ENCODE measurements at places on chromosomes 5 and 9. TPM values are rescaled to one million over a fixed set of nuclear protein-coding genes. Genes with fewer than 3 reads are reported as not detected.

GRCh38 chr9:84478996-84479395 lies 138.4 kb upstream of the SLC28A3 start:
- DNase-seq: no peak

DNA sequence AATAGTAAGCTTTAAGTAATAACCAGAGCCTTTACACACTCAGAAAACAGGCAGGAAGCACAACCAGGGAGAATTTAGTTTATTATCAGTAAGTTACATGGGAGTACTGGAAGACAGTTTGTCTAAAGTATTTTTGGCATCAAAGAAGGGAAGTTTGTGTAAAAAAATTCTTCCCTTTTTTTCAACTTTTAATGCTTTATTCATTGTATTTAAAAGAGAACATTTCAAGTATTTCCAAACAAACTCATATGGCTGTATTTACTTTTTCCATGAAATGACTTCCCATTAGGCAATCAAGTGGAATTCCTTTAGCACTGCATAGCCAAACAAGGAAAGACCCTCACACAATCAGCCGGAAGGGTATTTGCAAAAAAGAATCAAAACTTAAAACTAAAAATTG lies 26.7 kb downstream of the RNF145 start:
- no peak for DNase-seq

GRCh38 chr9:98873951-98874371 lies 66.5 kb downstream of the GALNT12 start:
- DNase-seq: no peak

DNA sequence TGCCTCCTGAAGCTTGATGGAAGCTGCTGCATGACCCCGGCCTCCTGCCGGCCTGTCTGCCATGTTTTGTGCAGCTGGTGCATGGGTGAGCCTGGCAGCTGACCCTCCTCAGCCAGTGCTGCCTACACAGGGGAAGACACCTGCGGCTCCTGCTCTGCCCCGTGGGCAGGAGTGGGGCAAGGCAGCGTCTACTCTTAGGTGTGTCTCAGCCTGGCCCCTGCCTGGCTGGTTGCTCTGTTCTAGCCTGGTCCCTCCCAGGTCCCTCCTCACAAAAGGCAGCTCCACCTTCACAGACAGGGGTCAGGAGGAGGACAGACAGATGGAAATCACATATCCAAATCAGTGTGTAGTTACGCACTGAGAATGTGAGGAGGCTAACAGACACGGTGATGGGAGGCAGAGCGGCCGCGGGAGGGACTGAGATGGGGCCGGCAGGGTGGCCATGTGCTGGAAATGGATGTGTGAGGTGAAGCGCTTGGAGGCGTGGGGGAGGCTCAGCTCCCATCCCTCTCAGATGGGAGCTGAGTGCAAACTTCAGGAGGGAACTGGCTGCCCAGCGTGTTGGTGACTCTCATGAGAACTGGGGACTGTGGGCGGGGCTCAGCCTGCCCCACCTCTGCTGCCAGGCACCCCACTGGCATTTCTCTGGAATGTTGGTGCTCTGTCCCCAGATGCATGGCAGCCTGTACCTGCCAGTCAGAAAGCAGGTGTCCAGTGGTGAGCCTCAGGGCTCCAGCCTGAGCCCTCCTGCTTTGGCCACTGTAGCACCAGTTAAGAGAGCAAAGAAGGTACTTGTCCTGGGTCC lies 43.4 kb downstream of the PPARGC1B start:
- DNase-seq: no peak

Gene GABRA6
- not detected for polyA plus RNA-seq

- no peak for DNase-seq
These were observed 53.6 kb upstream of the SLC1A3 start for GRCh38 chr5:36552651-36553393.

DNA sequence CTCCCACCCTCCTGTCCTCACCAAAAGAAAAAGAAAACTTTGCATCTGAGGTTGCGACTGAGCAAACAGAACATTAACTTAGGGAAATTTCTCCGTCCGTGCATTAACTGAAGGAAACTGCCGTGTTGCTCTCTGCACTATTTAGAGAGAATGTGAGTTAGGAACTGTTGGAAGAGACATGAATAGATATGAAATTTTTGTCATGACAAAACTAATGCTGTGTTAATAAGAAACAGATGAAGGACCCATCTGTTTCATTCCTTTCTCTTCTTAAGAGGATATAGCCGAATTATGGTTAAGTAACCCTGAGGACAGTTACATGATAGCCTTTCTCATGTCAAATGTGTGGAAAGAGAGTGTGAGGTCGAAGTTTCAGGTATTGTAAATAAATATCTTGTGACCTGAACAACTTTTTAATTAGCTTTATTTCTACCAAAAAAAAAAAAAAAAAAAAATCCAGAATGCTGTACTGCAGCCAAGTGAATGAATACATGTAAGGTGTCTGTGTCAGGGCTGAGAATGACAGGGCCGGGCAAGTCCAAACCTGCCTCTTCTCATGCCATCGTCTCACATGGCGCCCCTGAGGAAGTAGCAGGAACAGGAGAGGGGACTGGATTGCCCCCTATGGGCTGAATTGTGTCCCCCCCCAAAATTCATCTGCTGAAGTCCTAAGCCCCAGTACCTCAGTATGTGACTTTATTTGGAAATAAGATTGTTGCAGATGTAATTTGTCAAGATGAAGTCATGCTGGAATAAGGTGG lies 35.6 kb upstream of the ANKRD33B start:
- DNase-seq: no peak

GRCh38 chr5:154706416-154706815 lies 48.8 kb upstream of the LARP1 start:
- no peak for DNase-seq

Gene PCDHGB7
- polyA plus RNA-seq: 12.4 TPM

DNA sequence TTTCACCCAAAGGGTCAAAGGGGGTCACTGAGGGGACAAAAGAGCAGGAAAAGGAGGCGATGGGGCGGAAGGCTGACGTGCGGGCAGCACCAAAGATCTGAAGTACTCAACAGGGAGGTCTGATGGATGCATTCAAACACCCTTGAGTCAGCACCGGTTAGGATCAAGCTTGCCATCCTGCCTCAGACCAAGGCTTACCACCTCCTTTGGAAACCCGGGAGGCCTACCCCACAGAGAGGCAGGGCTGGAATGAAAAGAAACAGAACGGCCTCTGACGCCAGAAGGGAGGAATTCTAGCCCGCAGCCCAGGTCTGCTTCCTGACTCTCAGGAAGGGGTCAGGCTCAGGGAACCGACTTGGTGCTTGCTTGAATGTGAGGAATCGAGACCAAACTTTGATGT lies 125.6 kb downstream of the PAPPA start:
- no peak for DNase-seq

Gene STXBP1
- 26.3 TPM for polyA plus RNA-seq

Gene STC2
- polyA plus RNA-seq: 1.6 TPM

DNA sequence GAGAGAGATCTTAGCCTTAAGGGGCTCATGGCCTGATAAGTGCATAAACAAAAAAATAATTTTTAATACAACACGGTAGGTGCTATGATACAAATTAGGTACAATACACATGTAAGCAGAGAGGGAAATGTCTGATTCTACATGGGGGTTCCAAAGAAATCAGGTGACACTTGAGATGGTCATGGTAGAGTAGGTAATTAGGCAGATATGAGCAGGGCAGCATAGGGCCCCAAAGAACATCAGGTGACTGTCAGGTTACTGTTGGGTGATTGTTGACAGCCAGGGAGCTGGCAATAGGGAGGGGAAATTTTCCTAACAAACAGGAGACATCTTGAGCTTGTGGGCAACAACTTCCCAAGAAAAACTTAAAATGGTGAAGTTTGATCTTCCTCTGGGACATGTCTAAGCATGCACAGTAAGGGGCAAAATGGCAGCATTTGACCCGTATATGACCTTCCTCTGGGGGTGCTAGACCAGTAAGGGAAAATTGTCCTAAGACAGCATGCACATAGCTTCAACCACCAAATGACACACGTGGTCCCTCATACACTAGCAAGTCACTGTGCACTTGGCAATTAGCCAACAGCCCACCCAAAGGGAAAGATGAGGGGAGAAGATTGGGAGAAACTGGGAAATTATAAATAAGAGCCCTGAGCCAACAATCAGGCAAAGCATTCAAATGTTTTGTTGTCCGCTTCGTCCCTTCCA lies 37.3 kb upstream of the TENT4A start:
- no peak for DNase-seq

DNA sequence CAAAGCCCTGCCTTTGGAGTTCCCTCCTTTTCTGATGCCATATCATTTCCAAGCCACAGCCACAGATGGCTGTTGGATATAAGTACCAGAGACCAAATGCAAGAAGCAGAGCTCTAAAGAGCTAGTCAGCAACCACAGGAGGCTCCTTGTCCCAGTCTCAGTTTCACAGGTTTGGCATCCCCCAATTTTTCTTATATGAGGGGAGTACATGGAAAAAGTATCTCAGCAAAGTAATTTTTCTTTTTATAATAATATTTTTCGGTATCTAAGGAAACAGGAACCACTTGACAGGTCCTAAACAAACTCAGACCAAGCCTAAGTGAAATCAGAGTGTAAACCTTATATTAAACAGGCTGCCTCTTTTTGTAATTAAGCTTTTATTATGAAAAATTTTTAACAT lies 20.1 kb downstream of the GZMK start:
- no peak for DNase-seq

DNA sequence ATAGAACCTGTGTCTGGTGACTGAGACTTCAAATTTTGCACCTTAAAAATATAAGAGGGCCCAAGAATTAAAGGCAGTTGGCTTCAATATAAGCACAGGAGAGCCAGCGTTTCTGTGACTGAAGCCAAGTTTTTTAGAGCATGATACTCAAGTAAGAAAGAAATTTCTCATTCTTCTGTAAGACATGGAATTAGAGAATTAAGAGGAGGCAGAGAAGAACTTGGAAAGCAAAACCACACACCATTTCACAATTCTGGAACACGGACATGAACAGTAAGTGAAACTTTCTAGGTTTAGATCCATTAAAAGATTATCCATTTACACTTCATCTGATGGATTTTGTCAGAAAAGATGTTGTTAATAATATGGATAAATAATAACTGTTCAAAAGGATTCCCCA lies 8.9 kb upstream of the AGXT2 start:
- DNase-seq: no peak

DNA sequence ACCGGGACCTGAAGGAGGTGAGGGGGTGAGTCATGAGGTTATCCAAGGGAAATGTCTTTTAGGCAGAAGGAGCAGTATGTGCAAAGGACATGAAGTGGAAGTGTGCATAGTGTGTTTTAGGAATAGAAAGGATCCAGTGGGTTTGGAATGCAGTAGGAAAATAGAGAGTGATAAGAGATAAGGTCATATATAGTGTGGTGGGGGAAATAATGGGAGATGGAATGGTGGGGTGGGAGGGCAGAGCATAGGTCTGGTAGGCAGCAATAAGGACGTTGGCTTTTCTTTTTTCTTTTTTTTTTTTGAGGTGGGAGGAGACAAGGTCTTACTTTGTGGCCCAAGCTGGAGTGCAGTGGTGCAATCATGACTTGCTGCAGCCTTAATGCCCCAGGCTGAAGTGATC lies 17.8 kb downstream of the SNX24 start:
- no peak for DNase-seq

Gene PCDHA8
- 0.06 TPM for polyA plus RNA-seq

GRCh38 chr5:132787076-132787475 lies 10.0 kb upstream of the SEPTIN8 start:
- DNase-seq: no peak

DNA sequence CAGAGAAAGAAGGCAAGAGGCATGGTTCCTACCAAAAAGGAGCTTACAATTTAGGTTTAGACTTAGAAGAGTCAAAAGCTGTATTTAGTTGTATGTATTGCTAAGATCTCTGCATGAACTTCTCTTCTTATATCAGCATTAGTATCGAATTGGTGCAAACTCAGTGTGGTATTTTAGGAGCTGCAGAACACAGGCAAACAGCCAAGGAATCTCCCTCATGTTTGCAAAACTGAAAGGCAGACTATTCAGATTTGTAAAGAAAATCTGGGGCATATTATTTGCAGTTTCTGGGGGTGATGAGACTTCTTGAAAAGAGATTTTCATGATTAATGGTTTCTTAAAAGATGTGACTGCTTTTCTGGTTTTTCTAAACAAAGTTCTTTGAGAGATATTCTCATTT lies 252.7 kb downstream of the CEMIP2 start:
- DNase-seq: no peak

Gene TSSK1B
- not detected for polyA plus RNA-seq

DNA sequence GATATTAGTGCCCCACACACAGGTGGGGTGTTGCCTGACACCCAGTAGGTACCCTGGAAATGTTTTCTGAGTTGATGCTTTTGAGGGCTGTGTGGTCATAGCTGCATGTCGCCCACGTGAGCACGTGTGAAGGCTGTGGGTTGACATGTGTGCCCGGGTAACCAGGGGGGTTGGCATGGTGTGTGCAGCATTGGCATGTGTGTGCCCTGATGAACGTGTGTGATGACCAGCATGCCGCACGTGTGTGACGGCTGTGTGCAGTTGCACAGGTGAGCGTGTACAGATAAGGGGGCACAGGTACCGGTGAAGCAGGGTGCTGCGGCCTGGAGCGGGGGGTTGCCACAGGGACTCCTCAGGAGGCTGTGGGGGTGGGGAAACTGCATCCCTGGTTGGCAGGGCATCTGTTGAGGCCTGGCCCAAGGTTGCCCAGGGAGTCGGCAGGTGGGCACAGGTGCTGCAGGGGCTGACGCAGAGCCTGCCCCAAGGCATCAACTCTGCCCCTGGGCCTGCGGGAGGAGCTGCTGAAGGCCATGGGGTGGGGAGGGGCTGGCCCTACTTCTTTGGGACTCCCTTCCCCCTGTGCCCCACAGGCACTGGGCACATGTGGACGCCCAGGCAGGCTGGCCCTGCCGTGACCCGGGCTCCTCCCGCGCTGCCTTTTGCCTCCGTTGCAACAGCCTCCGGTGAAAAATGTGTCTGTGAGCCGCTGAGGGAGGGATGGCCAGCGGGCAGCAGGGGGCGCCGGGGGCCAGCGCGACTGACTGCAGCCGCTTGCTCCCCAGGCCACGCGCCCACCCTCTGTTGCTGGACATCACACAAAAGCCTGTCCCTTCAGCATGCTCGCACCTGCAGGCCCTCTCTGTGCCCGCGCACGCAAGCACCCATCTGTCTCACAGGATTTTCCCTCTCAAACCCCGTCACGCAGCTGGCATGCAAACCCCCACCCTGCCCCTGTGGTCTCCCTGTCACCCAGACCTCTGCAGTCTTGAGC lies 2.2 kb downstream of the UNC5A start:
- no peak for DNase-seq

DNA sequence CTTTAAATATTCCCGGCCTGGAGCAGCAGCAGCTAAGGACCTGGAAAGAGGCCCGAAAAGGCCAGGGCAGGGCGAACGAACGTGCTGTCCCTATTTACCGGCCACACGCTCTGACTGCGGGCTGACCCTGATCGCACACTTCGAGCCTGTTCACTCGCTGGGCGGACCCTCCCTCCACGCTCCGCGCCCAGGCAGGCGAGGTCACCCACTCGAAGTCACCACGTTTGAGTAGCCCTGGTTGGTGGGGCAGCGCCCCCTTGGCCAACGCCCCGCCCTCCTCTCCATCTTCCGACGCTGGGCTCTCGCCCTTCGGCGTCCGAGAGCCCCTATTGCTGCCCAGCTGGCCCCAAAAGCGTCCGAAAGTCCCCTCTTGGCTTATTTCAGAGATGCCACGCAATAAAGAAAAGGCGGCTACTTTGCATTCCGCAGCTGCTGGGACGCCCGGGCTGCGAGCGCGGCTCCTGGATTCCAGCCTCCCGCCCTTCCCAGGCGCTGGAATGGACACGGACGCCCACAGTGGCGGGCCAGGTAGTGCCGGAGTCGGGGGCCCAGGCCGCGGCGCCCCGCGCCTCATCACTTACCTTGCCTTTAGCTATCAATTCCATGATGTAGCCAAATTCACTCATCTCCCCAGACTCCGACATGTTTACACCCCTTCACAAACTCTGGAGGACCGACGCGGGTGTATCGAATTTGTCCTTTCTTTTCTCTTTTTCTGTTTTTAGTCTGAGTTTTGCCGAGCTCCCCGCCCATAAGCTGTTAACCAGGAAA lies 9.9 kb upstream of the TRIM36 start:
- peak; percentile 21 for DNase-seq

Gene PCDHGB6
- polyA plus RNA-seq: 6.6 TPM

Gene STPG3
- polyA plus RNA-seq: 1.6 TPM
